H54 (cell line): ENCODE measurements at places on chromosomes 5 and 9.
A peak's percentile ranks its signal among the peaks of the same experiment; 100 is the strongest.

DNA sequence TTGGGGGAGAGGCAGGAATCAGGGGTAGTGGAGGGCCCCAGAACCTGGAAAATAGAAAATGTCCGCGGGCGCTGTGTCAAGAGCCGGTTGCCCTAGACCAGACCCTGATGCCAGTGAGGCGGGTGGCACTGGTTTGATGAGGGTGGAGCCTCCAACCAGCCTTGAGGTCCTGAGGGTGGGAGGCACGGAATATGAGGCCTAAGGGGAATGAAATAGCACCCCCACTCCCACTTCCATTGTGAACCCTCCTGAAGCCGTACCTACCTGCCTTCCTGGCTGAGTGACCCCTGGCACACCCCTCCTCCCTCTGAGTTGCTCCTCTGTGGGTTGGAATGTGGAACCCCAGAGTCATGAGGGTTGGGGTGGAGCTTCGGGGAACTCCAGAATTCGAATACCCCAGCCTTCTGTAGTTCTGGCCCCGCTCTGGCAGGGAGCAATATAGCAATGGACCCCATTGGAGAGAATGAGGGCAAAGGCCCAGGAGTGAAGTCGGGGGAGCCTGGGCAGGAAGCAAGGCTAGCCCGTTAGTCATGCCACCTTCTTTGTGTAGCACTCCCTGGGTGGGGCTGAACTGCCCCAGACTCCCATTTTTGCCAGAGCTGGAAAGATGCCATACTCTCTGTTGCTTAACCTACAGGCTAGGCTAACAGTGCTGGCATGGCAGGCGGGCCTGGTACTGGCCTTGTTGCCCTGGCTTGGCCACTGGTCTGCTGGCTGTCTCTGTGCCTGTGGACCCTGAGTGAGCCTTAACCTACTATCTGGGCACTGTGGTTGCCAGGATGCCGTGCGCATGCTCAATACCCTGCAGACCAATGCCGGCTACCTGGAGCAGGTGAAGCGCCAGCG, 1.0 kb downstream of the FPGS start:
- DNase-seq = peak; percentile 99

DNA sequence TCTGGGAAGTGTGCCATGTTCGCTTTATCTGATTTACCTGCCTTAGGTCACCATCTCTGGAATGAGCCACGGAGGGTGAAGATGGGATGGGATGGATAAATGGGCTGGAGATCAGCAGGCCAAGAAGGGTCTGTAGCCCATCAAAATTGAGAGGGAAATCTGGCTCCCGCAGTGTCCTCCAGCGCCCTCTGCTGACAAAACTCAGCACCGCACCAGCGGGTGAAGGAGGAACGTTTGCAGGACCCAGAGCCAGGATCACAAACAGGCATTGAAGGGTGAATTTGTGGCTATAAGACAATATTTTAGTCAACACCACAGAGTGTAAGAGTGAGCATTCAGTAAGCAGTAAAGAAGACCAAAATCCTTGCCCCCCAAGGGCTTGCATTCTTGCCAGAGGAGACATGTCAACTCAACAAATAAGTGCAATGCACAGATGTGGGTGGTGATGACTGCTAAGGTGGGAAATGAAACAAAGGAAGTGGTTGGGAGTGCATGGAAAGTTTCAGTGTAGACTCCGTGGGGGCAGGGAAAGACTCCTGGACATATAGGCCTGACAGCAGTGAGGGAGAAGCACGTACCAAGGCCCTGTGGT, 124.4 kb downstream of the TENT4A start:
- DNase-seq = no peak

DNA sequence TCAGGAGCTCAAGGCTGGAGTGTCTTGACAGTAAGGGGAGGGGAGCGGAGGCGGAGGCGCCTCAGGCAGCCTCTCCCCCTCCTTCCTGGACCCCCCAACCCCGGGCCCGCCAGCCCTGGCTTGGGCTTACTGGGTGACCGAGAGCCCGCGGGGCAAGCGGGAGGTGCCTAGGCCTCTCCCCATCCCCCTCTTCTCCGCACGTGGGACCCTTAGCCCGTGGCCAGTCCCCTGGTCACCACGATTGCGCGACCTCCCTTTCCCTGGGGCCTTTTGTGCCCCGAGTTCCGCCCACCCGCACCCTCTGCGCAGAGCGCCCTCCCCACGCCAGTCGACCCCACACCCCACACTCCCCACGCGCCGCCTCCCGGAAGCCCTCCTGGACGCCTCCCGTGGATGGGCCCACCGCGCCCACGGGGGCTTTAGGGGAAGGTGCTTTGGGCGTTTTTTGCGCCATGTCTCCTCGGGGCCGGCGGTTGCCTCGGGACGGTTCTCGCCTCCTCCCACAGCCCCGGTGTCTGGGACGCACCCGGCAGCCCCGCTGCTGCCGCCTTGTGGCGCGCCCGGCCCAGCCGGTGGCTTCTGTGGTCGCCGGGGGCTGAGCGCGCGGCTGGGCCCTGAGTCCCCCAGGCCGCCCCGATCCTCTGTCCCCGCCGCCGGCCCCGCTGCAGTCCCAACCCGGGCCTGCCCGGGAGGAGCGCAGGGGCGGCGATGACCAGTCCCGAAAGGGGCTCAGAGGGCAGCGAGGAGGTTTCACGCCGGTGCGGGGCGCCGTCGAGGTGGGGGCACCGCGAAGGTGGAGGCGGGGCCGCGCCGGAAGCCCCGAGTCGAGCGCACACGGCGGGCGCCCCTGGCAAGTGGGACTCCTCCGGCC, 3.2 kb downstream of the TOR4A start:
- DNase-seq = no peak

- DNase-seq = peak; percentile 23
These were observed 64.7 kb upstream of the SPOCK1 start for GRCh38 chr5:137563646-137564397.

- DNase-seq = no peak
These were observed 341.5 kb upstream of the CCNH start for GRCh38 chr5:87754009-87754757.

GRCh38 chr5:53265043-53265442, 155.5 kb upstream of the MOCS2 start:
- DNase-seq = no peak

- no peak for DNase-seq
These were observed 173.7 kb downstream of the BRINP1 start for GRCh38 chr9:119195521-119195920.

DNA sequence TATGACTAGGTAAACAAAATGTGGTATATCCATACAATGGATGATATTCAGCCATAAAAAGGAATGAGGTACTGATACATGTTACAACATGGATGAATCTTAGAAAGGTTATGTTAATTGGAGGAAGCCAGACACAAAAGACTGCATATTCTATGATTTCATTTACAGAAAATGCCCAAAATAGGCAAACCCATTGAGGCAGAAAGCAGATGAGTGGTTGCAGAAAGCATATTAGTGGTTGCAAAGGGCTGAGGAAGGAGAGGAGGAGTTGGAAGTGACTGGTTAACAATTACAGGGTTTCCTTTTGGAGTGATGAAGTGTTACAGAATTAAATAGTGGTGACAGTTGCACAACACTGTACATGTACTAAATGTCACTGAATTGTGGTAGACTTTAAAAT, 17.7 kb downstream of the PLGRKT start:
- DNase-seq = no peak

- DNase-seq = no peak
These were observed 17.4 kb upstream of the LRRC19 start for GRCh38 chr9:27022920-27023319.

DNA sequence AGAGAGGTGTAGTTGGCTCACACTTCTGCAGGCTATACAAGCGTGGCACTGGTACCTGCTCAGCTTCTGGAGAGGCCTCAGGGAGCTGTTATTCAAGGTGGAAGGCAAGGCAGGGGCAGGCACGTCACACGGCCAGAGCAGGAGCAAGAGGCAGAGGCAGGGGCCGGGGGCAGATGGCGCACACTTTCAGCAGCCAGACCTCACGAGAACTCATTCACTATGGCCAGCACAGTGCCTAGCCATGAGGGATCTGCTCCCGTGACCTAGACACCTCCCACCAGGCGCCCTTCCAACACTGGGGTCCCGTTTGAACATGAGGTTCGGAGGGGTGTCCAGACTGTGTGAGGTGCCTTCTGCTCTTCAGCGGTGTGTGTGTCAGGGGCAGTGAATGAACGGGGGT, 71.0 kb upstream of the FCN1 start:
- DNase-seq = no peak

DNA sequence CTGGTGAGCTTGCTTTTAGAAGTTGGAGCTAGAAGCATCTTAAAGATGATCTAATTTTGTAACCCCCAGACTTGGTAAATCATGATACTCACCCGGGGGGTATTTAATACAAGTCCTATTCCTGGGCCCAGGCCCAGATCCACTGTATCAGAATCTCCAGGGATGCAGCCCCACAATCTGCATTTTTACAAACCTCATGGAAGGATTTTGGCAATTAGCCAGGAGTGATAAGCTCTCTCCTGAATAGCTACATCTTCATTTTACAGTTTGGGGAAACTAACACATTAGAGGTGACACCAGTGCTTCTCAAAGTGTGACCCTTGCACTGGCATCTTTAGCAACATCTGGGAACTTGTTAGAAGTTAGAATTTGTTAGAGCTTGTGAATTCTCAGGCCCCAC, 31.2 kb upstream of the OTP start:
- no peak for DNase-seq

DNA sequence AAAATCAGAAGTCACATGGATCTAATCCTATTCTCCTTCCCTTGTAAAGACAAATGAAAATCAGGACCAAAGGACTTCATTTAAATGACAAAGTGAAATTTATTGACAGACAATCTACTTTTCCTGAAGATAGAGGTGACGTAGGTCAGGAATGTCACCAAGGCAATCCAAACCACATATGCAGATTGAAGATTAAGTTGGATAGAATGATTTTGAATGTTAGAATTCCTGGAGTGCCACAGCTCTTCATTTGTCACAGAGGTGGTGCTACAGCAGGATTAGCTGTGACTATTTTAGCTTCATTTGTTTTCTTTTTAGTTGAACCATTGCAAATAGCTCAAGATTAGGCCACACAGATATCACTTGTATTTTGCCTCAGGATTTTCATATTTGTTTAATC, 736.0 kb upstream of the ARRDC3 start:
- DNase-seq = no peak

DNA sequence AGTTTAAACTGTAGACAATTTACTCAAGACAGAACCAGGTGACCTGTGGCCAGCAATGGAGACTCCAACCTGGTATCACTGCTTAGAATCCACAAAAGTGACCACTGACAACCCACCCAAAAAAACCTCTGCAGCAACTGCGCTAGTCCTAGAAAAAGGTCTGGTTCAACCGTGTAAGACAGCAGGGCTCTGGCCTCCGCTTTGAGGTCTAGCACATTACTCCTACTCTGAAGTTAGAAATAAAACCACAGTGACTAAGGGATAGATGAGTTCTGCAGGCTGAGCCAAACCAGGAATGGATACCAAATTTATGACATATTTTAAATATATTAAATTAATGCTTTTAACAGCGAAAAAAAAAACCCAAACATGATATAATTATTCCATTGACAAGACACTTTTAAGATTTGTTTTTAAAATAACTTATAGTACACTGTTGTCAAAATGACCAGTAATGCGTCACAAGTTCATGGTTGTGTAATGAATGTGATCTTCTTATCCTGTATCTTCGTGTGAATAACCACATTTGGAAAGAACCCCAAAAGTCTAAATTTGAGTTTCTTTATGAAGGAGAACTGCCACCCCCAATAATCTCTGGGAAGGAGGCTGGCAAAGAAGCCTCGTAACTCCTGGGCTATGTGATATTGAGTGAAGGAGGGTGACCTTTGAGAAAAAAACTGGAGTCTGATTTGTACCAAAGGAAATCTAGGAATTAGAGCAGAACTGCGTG, 101.9 kb upstream of the SLC44A1 start:
- no peak for DNase-seq

DNA sequence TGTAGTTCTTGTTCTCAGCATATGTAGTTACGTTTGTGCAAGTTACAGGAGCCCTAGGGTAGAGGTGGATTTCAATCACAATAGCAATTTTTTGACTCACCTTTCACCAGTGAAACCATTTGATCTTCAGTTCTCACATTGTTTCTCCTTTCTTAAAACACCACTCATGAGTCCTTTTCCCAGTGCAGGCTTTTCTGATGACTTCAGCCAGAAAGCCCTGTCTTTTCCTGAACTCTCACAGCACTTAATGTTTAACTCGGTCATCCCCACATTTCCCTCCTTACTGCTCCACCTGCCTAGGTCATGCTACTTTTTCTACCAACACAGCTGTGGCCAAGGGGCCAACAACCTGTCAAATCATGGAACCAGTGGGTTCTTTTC, 37.9 kb downstream of the ARHGEF28 start:
- DNase-seq = no peak

- no peak for DNase-seq
These were observed 82.1 kb downstream of the PHAX start for GRCh38 chr5:126682856-126683255.

GRCh38 chr9:84991514-84991870, 322.0 kb downstream of the NTRK2 start:
- DNase-seq = no peak

GRCh38 chr5:9502050-9502834, 43.6 kb downstream of the SEMA5A start:
- no peak for DNase-seq

- DNase-seq = no peak
These were observed 22.8 kb upstream of the TNFAIP8 start for GRCh38 chr5:119332978-119333401.

DNA sequence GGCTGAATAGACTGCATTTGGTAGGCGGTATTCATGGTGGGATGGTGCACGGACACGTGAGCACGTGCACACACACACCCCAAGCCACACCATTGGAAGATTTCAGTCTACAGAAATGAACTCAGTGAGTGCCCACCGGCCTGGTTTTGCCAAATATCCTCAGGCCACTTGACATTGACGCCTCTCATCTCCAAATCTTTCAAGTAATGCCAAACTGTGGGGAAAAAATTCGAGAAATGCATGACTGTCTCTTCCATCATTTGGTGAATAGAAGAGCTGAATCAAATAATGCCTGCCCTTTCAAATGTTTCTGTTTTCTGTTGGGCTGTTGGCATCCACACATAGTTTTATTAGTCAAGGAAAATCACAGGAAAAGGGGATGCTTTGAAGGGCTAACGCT, 182.3 kb upstream of the EFNA5 start:
- DNase-seq = no peak

DNA sequence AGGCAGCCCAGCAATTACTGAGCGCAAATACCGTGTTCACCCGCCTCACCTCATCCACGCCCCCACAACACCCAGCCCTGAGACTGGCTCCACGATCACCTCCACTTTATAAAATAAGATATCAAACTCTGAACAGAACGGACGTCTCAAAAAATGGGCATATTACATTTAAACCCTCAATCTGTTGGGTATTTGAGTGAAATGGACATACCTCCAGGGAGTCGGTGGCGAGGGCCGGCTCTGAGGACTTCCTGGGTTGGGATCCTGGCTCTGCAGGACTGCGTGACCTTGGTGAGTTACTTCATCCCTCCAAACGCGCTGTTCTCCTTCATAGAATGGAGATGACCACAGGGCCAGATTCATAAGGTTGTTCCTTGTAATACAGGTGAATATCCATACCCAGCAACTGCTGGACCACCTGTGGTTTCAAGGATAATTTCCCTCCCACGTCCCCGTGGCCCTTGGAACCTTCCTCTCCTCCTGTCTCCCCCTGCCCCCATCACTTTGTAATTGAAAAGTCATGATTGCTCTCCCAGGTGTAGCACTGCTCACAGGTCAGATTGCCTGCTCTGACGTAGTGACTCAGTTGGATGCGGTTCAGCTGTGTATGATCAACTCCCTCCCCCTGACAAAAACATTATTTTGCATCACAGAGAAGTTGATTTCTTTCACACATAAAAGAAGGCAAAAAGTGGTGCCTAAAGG, 135.6 kb downstream of the KCNIP1 start:
- no peak for DNase-seq
